ENCODE measurements at places on chromosomes 4 and X.
A peak's percentile ranks its signal among the peaks of the same experiment; 100 is the strongest.

GRCh38 chr4:73803213-73803612 is 33.3 kb upstream of the CXCL6 start:
- no peak for DNase-seq

DNA sequence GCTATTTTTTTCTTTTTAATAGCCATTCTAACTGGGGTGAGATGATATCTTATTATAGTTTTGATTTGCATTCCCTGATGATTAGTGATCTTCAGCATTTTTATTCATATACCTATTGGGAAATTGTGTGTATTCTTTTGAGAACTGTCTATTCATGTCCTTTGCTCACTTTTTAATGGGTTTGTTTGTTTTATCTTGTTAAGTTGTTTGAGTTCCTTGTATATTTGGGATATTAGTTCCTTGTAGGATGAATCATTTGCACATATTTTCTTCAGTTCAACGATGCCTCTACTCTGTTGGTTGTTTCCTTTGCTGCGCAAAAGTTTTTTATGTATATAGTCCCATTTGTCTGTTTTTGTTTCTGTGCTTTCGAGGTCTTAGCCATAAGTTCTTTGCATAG is 43.1 kb upstream of the DRP2 start:
- DNase-seq: no peak

- no peak for DNase-seq
These were observed 3.9 kb upstream of the VAMP7 start for GRCh38 chrX:155877288-155877687.

DNA sequence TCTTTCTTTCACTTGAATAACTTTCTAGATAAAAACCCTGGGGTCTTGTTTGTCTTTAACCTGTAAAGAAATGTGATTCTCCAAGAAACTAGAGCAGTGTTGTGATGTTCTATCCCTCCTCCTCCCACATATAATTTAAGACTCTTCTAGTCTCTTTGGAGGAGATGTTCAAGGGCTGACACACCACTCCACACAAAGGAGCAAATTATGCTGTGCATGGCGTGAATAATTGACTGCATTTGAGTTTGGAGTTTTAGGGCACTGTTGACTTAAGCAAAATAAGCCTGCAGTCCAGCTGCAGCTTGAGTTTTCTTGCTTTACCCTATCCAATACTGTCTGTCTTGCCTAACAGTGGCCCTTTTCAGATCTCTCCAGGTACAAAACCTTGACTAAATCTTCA is 119.7 kb downstream of the CHRDL1 start:
- DNase-seq: no peak

DNA sequence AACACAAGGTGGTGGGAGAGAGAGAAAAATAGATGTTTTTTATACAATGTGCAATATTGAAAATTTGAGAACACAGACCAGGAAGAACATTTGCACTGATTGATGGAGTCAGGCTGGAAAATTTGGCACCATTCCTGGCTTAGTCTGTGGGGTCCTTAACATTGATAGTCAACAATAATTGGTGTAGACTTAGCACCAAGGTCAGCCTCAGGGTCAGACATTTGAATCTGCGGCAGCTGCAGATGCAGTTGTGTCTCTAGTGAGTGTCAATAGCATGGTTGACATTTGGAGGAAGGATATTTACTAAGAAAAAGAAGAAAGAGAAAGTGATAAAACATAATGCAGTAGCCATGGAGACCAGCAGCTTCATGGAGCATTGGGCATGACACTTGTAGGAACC is 31.5 kb upstream of the GLRA3 start:
- no peak for DNase-seq

DNA sequence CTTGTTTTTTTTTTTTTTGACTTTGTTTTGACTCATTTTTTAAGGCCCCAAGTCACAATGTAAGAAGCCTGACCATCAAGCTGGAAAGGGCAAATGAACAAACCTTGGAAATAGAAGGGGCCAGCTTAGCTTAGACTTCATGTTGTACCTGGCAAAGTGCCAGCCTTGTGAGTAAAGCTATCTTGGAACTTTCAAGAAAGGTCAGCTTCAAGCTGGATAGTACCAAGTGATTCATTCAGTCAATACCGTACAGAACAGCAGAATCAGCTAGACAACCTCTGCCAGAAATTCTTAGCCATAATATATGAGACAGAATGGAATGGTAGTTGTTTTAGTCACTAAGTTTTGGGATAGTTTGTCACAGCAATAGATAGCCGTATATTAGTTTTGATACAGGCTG is 1492.2 kb upstream of the TENM3 start:
- DNase-seq: no peak

DNA sequence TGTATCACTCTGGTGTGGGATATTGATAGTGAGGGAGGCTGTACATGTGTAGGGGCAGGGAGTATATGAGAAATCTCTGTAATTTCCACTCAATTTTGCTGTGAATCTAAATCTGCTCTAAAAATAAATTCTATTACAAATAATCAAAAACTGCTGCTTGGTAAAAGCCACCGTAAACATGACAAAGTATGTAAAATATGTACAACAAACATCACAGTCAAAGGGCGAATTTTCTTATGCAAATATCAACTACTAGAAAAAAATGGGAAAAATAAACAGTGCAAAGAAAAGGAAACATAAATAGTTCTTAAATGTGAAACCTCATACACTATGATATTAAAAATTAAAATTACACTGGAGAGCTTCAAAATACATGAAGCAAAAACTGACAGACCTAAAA is 105.1 kb upstream of the DCLK2 start:
- no peak for DNase-seq

DNA sequence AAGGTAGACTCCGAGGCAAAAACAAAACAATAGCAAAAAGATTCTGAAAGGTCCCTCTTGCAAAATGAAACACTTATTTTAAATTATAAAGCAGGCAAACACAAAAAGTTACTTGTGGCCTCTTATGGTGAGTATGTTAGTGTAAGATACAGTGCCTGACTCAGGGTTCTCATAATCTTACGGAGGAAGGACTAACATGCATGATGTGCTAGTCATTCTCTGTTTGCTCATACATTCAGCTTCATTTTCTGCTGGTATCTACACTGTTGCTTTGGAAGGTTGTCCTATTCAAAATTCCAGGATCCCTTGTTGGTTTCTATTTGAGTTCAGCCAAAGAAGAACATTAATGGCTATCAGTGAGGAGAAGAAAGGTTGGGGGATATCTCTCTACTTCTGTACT is 249.1 kb upstream of the FAM47A start:
- DNase-seq: no peak

GRCh38 chr4:123553733-123554637 is 157.4 kb downstream of the SPRY1 start:
- no peak for DNase-seq

DNA sequence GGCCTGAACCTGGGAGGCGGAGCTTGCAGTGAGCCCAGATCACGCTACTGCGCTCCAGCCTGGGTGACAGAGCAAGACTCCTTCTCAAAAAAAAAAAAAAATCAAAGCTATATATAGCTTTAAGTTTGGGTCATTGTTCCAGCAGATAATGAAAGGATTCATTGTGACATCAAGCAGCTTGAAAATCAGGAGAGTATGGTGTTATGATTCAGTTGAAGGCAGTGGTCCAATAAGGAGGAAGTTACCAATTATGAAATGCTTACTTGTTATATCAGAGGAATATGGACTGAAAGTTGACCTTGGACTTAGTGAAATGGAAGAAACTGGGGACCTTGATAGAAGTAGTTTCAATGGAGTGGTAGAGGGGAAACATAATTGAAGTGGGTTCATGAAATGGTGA is 140.4 kb upstream of the MAD2L1 start:
- no peak for DNase-seq

GRCh38 chr4:179624768-179625181 is 2182.5 kb upstream of the AGA start:
- DNase-seq: no peak

- no peak for DNase-seq
These were observed 20.4 kb upstream of the PDLIM5 start for GRCh38 chr4:94431388-94431787.

DNA sequence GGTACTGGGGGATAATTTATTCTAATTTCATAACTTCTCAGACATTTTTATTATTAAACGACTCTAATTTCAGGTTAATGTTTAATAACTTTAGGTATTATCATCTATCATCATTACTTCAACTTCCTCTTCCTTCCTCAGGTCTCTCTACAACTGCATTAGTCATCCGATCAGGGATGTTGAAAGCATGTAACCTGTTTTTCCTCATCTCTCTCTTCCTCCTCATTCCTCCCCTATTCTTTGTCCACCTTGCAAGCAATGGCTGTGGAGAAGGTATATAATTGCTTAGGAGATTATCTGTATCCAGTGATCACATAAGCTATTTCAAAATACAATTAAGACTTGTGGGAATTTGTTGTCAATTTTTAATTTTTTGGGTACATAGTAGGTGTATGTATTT is 632.6 kb upstream of the DIAPH2 start:
- no peak for DNase-seq

DNA sequence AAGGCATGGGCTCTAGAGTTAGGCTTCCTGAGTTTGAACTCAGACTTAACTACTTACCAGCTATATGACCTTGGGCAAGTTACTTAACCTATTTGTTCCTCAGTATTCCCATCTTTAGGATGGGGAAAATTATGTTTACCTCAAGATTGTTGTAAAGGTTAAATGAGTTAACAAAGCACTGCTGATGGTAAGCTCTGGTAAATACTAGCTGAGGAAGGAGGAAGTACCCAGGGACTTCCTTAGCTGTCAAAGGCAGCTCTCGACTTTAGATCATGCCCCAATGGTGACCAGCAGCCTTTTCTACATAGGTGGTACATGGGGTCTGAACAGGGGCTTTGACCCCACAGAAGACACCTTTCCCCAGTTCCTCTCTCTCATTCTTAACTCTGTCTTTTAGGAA is 20.1 kb downstream of the ATP7A start:
- no peak for DNase-seq

DNA sequence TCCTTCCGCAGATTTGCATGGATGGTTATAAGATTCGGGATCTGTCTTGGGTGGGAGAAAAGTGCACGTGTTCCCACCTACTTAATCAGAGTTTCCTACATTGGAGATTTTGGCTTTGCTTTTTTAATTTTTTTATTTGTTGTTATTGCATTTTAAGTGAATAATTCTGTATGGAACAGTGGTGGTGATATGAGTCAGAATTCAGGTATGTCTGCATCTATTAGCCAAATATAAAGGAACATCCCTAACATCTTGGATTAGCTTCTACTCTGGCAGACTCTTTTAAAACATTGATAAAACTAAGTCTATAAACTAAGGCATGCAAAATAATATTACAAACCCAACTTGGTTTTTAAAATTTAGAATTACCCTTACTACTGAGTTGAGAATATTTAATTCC is 659.8 kb upstream of the EPHA5 start:
- no peak for DNase-seq

- DNase-seq: no peak
These were observed 33.1 kb downstream of the PCDH7 start for GRCh38 chr4:30753316-30753715.

- no peak for DNase-seq
These were observed 31.5 kb upstream of the ZNF185 start for GRCh38 chrX:152866386-152866785.

DNA sequence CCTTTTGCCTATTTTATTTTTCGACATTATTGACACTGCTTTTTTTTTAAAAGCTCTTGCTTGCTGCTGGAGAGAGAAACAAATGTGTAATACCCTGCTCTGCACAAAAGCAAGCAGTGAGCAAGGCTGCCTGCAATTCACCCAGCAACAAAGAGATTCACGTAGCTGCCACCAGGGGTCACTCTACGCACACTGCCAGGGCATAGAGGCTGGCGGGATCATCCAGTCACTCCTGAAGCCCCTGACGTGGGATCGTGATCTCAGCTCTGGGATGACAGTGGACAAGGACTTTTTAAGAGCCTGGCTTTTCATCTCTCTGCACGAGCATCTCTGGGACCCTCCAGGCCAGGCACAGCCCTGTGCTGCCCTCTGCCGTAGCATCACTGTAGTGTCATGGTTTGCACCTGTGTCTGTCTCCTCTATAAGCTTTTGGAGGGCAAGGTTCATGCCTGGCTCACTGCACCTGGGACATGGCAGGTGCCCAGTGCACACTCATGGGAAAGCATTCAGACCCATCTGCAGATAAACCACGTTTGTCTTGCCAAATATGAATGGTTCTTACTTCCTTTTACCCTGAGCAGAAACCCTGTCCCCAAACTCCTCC is 19.8 kb downstream of the C4orf50 start:
- DNase-seq: peak; percentile 46

DNA sequence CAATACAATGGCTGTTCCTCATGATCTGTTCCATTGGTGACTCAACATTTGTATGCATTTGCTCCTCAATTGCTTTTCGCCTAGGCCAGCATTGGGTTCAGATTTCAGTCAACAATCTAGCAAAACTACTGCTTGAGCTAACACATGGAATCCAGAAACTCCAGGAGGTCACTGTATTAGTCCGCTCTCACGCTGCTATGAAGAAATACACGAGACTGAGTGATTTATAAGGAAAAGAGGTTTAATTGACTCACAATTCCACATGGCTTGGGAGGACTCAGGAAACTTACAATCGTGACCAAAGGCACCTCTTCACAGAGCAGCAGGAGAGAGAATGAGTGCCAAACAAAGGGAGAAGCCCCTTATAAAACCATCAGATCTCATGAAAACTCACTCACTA is 67.1 kb downstream of the RXFP1 start:
- DNase-seq: no peak

GRCh38 chr4:151048913-151049312 is 33.8 kb upstream of the LRBA start:
- DNase-seq: no peak

All from CD4-positive, alpha-beta T cell treated with Interleukin-12 subunit alpha and Interleukin-12 subunit beta, for 1 hour (primary cell).